AG10803 (cell line): ENCODE measurements at places on chromosomes 2 and 18.

DNA sequence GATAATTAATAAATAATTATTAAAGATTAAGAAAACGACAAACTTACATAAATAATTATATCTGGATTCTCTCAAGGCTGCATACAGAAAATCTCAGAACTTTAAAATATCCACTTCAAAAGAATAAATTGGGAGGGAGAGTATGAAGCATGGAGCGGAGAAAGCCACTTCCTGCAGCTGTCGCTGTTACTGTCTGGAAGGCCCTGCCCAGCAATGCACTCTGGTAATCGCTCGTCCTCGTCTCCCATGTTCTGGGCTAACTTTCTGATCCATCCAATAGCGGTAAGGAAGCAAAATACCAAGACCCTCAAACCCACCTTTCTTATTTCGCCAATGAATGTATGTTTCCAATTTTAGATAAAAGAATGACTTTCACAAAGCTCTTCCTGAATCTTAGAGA is 26.7 kb downstream of the CYRIA start:
- no peak for DNase-seq

DNA sequence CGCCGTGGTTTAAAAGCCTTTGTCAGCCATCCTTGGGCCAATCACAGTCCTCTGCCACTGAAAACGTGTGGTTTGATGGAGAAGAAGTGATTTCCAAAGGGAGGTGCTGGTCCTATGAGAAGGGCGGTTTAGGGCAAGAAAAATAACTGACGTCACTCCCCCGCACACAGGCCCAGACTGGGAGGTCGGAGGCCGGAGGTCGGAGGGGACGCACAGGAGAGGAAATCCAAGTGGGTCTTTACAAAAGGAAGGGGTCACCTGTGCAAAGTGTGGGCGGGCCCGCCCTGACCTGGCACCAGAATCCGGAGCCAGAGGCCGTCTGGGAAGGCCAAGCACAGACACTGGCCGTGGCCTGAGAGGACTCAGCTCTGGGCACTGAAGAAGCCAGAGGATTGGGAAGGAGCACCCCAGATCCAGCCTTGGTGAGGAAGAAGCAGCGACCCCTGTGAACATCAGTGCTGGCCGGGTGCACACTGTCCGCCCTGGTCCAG is 18.0 kb upstream of the KCNG2 start:
- DNase-seq, result no peak

GRCh38 chr2:28665041-28665704 is 86.5 kb upstream of the PPP1CB start:
- DNase-seq, result peak; percentile 82

- peak; percentile 86 for DNase-seq
Measured at GRCh38 chr18:47953471-47953931, 23.0 kb upstream of the SMAD2 start.

DNA sequence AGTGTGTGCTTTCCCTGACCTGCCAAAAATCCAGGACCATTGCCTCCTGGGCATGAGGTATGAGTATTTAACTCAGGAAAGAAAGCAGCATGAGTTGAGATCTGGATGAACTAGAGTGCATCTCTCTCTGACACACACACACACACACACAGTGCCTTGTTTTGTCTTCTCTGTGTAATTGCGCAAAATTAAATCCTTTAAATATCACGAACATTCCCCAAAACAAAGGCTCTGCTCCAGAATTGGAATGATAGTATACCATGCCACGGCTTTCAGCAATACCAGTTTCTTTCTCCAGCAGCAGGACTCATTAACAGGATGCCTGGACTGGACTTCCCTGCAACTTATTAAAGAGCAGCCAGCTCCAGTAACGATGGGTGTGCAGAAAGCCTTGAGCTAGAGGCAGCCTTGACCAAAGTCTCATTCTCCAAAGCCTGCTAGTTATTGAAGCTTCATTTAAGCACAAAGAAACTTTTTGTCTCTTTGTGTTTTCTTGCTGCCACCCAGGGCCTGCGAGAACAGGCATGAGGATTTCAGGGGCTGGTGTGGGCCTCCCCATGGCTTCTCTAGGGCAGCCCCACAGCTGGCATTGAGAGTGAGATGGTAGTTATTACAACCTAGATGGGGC is 101.7 kb downstream of the NRP2 start:
- DNase-seq, result no peak

GRCh38 chr2:104289651-104290565 is 564.0 kb upstream of the POU3F3 start:
- DNase-seq, result no peak

DNA sequence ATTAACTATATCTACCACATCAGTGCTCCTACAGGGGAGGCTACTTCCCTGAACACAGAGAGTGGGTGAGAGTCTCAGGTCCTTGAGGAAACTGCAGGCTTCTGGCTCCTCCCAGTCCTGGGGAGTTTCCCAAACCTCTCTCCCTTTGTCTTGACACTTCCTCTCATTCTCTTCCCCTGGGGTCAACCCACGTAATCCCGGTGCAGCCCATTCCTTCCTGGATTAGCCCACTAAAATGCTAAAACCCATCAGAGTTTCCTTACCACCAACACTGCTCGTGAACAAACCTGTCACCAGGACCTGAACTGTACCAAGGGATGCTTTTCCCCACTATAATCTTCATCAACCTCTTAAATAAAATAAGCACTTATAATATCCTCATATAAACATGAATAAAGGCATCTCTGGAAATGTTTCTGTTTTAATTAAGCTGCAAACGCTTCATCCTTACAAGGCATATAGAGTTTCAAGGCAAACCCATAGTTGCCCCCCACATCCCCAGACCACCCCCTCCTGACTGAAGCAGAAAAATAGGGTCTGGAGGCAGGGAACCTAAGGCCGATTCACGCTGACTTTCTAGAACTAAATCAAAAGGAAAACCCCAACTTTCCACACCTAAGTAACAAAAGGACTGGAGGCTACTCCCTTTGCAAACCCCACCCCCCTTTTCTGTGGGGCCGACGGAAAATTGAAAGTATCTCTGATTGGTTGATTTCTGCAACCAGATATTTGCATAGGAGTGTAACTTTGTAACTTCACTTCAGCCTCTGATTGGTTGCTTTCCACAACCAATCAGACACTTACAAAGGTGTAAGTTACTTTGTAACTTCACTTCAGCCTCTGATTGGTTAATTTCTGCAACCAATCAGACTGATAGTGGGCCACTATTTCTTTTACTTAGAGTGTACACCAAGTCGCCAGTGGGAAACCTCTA is 19.0 kb downstream of the TMSB10 start:
- peak; percentile 78 for DNase-seq

GRCh38 chr18:56568986-56569385 is 69.4 kb downstream of the TXNL1 start:
- peak; percentile 41 for DNase-seq

- peak; percentile 81 for DNase-seq
Measured at GRCh38 chr2:109020217-109020637, 31.2 kb upstream of the EDAR start.

DNA sequence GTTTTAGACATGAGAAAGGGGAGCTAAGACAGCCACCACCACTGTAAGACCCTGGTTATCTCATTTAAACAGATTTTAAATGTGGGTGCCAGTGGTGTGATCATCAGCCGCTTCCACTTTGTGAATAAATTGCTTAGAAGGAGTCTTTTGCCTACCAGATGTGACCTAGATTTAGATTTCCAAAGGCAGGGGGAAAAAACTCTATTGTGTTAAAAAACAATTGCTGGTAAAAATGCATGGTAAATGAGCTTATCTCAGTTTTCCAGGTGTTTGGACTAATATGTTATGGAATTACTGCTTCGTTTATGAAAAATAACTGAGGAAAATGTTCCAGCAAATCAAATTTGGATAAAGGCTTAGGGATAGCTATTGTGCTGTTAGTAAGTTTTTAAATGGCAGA is 466.3 kb upstream of the RAB12 start:
- no peak for DNase-seq
